ENCODE measurements at places on chromosomes 13 and 19.

GRCh38 chr13:59459972-59460371 is 703.8 kb downstream of the DIAPH3 start:
- no peak for DNase-seq

GRCh38 chr19:12721656-12722565 is 1.8 kb downstream of the TNPO2 start:
- DNase-seq = no peak

- DNase-seq = no peak
Observed at GRCh38 chr19:12272980-12273901, 21.4 kb downstream of the ZNF44 start.

- no peak for DNase-seq
Observed at GRCh38 chr13:58660826-58661225, 1029.3 kb downstream of the PCDH17 start.

DNA sequence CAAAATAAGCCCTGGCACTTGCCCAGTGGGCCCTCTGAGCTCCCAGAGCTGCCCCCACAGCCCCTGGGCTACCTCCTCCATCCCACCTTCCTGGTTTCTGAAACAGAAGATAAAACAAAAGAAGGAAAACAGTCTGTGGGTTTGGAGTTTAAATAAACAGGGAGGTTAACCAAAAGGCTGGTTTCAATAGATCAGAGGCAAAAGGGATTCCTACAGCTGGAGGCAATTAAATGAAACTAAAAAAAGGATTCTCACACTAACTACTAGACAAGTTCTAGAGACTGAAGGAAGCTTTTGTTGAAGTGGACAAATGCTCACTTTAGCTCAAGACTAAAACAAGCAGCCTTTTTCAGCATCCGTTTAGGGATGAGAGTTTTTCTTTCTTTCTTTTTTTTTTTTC is 569.8 kb downstream of the FGF9 start:
- DNase-seq = no peak

DNA sequence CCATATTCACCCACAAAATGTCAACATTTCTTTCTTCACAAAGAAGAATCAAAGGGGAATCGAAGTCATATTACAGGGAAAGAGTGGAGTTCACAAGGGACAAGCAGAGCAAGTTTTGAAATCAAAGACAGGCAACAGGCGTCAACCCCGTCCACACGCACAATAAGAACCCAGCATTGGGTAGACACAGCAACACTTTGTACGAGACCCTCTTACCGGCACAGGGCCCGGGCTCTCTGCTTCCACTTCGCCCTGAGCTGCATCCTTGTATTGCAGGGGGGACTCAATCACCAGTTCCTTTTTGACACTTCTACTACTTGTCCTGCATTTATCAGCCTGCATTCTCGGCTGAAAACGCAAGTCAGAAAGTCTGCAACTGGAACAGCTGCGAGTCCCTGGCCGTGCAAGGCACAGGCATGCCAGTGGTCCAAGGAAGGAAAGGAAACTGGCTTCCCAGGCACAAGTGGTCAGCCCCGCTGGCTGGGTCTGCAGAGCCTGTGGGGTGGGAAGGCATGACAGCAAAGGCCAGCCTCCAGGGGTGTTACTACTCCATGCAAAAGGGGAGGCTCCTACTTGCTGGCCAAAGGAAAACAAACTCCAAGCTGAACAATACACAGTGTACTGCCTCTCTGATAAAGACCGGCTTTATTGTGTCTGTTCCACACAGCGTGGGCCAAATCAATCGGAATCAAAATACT is at the start of gene DOCK9:
DOCK9 (minus strand) TSS at position 497 of the 698 bp plus-strand sequence; CDS start at position 342, 155 bp downstream.
- no peak for DNase-seq

- DNase-seq = no peak
Observed at GRCh38 chr13:36888645-36889044, 31.4 kb downstream of the SMAD9 start.

- DNase-seq = no peak
Observed at GRCh38 chr13:44930280-44930679, 59.0 kb downstream of the NUFIP1 start.

GRCh38 chr13:78826312-78826711 is 167.4 kb upstream of the OBI1 start:
- DNase-seq = no peak

GRCh38 chr13:40206241-40207000 is 460.0 kb downstream of the FOXO1 start:
- no peak for DNase-seq

GRCh38 chr13:46342538-46342937 is 44.5 kb downstream of the RUBCNL start:
- DNase-seq = no peak

DNA sequence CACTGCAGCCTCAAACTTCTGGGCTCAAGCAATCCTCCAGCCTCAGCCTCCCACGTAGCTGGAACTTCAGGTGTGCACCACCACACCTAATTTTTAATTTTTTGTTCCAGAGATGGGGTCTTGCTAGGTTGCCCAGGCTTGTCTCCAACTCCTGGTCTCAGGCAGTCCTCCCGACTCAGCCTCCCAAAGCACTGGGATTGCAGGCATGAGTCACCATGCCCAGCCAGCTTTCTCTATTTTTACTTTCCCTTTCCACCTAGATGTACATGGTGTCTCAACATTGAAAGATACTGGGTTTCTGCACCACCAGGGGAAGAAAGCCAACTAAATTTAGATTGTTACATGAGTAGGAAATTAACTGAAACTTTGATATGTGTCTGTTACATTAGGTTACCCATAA is 13.8 kb upstream of the ZNF846 start:
- no peak for DNase-seq

- DNase-seq = no peak
Observed at GRCh38 chr19:13262450-13262849, 112.2 kb downstream of the IER2 start.

DNA sequence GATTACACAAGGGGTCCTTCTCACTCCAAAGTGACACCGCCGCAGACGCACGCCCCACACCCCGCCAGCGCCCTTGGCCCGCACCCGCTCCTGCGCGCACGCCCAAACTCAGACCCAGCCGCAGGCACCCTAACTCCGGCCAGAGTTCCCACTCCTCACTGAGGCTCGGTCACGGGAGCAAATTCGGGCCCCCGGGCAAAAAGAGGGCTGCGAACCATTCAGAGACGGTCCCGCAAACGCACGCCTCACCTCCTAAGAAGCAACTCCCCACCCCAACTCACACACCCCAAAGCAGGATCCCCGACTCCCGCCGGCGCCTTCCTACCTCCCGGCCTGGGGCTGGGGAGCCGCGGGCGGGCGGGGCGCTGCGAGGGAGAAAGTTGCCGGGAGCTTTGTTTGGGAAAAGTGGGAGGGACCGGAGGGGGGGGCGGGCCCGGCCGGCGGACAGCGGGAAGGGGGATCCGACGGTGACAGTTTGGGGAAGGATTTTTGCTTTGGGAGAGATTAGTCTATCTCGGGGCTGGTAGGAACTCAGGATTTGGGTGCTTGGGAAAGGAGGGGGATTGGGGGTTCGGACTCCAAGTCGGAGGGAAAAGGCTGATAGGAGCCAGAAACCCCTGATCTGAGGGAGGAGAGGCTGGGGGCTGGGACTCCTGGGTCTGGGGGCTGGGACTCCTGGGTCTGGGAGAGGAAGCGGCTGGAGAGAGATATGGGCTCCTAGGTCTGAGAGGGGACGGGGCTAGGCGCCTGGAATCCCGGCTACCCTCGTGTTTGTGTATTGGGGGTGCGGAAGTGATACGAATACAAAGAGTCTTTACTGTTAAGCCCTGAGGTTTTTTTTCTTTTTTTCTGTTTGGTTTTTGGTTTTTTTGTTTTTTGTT is at the start of gene TEAD2:
TEAD2 (minus strand) TSS at position 369 of the 881 bp plus-strand sequence. CDS start 2,341 bp downstream, outside the sequence.
- no peak for DNase-seq

GRCh38 chr19:15453091-15453578 is 3.4 kb upstream of the WIZ start:
- no peak for DNase-seq

GRCh38 chr19:1074544-1075283 is 7.7 kb downstream of the ARHGAP45 start:
- DNase-seq = peak; percentile 68

- DNase-seq = no peak
Observed at GRCh38 chr13:84823528-84823927, 941.3 kb upstream of the SLITRK1 start.

GRCh38 chr19:30228113-30228834 is 143.9 kb upstream of the ZNF536 start:
- no peak for DNase-seq

DNA sequence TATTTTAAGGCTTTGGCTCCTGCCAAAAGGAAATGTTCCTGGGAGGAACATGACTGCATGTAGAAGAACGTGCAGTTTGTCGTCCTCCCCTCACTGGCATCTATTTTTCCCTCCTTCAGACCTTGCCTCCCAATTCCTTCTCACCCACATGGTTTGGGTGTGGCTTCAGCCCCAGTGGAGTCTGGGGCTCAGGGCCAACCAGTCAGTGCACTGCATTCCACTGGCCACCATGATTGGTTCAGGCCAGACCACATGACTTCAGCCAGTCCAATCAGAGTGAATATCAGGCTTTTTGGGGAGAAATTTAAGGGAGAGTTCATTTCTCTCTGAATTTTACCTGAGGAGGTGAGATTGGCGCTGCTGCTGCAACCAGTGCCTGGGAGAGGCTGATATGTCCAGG is 171.6 kb downstream of the ZIC5 start:
- DNase-seq = no peak

GRCh38 chr13:35179494-35179893 is 237.4 kb downstream of the NBEA start:
- no peak for DNase-seq

GRCh38 chr19:18029617-18030338 is 21.8 kb downstream of the ARRDC2 start:
- no peak for DNase-seq

DNA sequence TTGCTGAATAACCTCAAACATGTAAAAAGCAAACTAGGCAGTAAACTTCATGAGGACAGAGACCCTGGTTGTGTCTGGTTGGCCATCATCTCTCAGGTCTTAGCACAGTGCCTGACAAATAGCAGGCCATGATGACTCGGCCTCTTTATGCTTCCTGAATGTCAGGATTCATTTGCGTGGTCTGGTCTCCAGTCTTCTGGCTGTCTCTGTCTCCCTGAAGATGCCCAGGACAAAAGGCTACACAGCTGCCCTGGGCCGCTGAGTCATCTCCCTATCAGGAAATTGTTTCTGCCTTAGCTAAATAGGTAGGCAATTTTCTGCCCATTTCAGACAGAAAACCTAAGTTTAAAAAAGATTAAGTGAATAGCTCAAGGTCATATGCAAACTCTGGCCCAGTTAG is 84.1 kb upstream of the FNDC3A start:
- DNase-seq = no peak

DNA sequence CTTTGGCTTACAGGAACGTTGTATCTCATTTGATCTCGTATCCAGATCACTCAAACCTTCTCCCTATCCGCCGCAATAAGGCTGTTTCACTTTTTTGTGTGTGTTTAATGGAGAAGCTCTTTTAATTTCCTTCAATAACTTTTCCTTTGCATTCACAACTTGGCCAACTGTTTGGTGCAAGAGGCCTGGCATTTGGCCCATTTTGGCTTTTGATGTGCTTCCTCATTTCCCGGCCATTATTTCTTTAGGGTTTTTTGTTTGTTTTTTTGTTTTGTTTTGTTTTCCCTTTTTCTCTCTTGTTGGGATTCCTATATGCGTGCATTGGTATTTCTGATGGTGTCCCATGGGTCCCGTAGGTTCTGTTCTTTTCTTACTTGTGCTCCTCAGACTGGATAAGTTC is 6.1 kb upstream of the UPF3A start:
- no peak for DNase-seq

GRCh38 chr19:49866933-49867782 is at the start of gene PNKP:
TSS of gene PNKP (minus strand) at chr19:49867576. CDS start at chr19:49867204, 372 bp downstream.
- peak; percentile 89 for DNase-seq

- no peak for DNase-seq
Observed at GRCh38 chr19:13923194-13923987, 14.8 kb downstream of the PODNL1 start.

GRCh38 chr13:67281466-67281865 is 51.3 kb upstream of the PCDH9 start:
- no peak for DNase-seq

GRCh38 chr19:39038098-39038497 is 5.7 kb upstream of the FBXO27 start:
- no peak for DNase-seq

DNA sequence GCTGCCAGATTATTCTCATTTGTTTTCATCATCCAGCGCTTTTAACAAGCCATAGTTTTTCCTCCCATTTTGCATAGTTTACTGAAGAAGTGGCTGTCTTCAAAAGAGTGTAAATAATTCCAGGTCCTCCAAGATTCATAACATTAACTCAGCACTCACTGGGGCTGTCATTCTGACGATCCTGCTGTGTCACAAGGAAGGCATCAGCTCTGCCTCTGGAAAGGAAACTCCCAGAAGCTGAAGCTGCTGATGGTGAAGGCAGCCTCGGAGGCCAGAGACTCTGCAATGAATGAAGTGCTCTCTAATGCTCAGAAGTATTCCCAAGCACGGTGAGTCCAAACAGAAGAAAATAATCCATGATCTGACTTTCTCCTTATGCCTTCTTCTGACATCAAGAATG is 60.0 kb downstream of the FLT1 start:
- no peak for DNase-seq

DNA sequence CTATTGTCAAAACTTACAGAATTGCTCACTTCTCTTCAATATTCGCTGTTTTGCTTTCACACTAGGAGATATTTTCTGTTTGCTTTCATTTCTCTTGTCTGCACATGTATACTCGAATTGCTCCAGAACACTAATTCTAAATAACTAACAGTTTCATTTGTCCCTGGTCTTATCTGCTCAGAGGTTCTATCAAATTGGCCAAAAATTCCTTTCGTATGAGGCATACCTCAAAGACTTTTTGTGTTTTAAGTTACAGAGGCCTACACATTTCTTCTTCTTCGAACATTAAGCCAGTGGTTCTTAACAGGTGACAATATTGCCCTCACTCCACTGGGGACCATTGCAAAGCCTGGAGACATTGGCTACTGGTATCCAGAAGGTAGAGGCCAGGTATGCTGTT is 1314.6 kb downstream of the EFNB2 start:
- no peak for DNase-seq

DNA sequence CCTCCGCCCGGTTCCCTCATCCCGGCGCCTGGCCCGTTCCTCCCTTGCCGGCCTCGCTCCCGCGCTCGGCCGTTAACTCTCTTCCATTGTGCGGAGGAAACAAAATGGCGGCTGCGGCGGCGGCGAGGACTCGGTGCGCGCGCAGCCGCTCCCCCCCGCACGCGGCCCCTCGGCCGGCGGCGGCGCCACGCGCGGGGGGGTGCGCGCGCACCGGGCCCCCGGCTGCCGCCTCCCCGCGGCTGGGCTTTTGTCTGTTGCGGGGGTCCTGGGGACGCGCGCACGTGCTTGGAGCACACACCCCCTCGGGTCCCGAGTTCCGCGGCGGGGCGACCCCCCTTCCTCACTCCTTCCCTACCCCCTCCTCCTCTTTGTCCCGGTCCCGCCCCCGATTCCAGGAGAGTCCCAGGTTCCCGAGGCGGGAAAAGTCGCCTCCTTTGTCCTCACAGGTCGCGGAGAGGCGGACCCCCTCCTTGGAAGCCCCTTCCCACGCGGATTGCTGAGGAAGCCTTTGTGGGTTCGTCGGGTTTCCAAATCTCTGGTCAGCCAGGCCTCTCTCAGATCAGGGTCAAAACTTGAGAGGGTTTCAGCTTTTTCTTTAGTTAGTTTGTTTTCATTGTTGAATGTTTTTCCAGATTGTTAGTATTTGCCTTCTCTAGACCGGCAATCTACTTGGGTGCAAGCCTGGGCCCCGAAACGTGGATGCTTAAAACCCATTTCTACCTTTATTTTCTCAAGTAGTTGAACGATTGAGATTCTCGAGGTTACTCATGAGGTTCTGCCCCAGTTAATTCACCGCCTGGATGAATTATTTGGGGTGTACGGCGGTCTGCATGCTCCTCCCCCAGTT is 687 bp downstream of the ILF3 start:
- peak; percentile 45 for DNase-seq

GRCh38 chr13:34542321-34542720 is 399.7 kb upstream of the NBEA start:
- no peak for DNase-seq
